ENCODE measurements at places on chromosomes 2 and 18.

GRCh38 chr2:108278631-108279030 lies 10.1 kb upstream of the SULT1C2 start:
- H3K27me3 ChIP-seq, result no peaks in the 10 kb centered on the region
- DNase-seq, result no peak
- no peak overlapping the region for H3K27ac ChIP-seq
- no peaks in the 10 kb centered on the region for H3K36me3 ChIP-seq

DNA sequence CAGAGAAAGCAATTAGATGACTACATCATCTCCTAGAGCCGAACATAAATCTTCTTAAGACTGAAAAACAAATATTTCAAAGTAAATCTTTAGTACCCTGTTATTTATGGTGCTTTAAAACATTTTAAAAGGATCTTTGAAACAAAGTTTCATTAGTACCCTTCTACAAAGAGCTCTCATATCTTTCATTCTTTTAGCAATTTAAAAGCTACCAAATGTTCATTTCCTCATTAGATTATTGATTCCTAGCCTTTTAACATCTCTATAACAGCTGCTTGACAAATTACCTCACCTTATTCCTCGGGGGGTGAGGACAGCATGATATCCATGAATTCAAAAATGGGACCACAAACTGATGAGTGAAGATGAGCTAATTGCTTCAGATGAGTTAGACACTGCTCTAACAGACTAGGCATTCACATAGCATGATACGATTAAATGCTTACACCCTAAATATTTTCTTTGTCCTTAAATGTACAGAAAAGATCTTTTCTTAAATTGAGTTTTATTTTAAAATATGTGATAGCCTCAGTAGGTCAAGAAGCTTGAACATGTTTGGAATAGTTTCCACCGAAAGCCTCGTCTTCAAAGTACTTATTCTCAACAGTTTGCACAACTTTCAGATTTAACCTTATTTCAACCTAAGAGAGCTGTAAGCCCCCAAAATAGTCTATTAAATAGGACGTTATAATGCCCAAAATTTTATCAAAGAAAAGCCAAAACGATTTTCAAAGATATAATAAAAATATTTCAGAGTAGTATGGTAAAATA lies 2.1 kb downstream of the ATAD2B start:
- no peaks in the 10 kb centered on the region for H3K36me3 ChIP-seq
- H3K27ac ChIP-seq, result no peak overlapping the region
- DNase-seq, result no peak
- H3K27me3 ChIP-seq, result no peaks in the 10 kb centered on the region
- H3K4me1 ChIP-seq, result no peaks in the 10 kb centered on the region
- H3K4me3 ChIP-seq, result no peak overlapping the region

- H3K36me3 ChIP-seq, result no peaks in the 10 kb centered on the region
- H3K27me3 ChIP-seq, result no peaks in the 10 kb centered on the region
- H3K4me1 ChIP-seq, result peaks cover 14% of the 10 kb centered on the region
- no peak overlapping the region for H3K27ac ChIP-seq
These were observed 231.1 kb upstream of the HS6ST1 start for GRCh38 chr2:128549646-128550260.

DNA sequence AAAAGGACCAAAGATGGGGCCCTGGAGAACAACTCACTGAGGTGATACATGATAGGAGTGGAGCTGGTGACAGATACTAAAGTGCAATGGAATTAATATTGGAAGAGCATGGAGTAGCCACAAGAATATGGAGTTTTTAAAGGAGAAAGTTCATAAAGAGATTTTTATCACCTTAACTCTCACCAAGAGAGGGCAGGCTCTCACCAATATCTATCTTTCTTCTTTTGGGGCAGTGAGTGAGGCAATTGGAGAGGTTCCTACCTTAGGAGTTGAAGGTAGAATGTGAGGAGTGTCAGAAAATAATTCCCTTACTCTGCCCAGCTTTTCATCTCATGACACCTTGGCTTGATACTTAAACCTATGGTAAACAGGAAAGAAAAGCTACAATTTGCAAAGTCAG lies 233.7 kb upstream of the CWC22 start:
- DNase-seq, result no peak
- no peak overlapping the region for H3K4me3 ChIP-seq
- no peaks in the 10 kb centered on the region for H3K27me3 ChIP-seq
- H3K4me1 ChIP-seq, result no peaks in the 10 kb centered on the region
- H3K27ac ChIP-seq, result no peak overlapping the region

- H3K4me3 ChIP-seq, result no peak overlapping the region
- DNase-seq, result no peak
- no peak overlapping the region for H3K27ac ChIP-seq
- H3K36me3 ChIP-seq, result no peaks in the 10 kb centered on the region
These were observed 123.5 kb downstream of the MYO5B start for GRCh38 chr18:50071397-50071796.

DNA sequence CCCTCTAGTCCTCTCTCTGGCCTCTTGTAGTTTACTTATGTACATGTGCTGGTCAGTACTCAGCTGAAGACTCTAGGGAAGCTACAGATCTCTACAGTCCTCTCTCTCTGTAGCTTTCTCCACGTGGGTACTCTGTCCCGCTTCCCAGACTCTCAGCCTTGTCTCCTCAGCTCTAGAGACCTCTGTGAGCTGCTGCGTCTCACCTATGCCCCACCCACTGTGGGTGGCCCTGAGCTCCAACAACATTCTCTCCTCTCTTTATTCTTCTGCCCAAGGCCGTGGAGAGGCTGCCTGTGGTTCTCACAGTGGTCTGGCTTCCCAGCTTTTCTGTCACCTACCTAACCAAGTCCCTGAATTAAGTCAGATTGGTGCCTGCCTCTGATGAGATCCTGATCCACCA lies 33.4 kb downstream of the MFSD6 start:
- DNase-seq, result no peak
- no peaks in the 10 kb centered on the region for H3K27me3 ChIP-seq
- no peak overlapping the region for H3K4me3 ChIP-seq
- H3K4me1 ChIP-seq, result no peaks in the 10 kb centered on the region
- no peak overlapping the region for H3K27ac ChIP-seq

- no peak overlapping the region for H3K4me3 ChIP-seq
- H3K27ac ChIP-seq, result no peak overlapping the region
- H3K4me1 ChIP-seq, result no peaks in the 10 kb centered on the region
- no peaks in the 10 kb centered on the region for H3K36me3 ChIP-seq
These were observed 386.2 kb upstream of the HNRNPA3 start for GRCh38 chr2:176826356-176826755.

DNA sequence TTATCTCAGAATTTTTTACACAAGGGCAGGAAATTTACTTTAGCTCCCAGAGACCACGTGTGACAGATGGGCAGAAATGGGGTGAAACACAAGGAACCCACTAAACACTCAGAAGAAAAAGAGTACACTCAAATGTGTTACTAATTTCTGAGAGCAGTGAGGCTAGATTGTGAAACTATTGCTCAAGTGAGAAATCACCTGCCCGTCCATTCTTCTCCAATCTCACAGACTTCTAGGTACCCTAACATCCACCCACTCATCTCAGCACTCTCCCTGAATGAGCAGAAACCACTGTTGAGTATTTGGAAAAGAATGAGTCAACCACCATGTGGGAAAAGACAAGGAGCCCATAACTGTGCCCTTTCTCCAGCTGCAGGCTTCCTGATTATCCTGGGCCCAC lies 293.0 kb upstream of the CDH2 start:
- no peak overlapping the region for H3K27ac ChIP-seq
- no peak overlapping the region for H3K4me3 ChIP-seq
- no peak for DNase-seq
- H3K27me3 ChIP-seq, result no peaks in the 10 kb centered on the region
- H3K4me1 ChIP-seq, result no peaks in the 10 kb centered on the region
- no peaks in the 10 kb centered on the region for H3K36me3 ChIP-seq

DNA sequence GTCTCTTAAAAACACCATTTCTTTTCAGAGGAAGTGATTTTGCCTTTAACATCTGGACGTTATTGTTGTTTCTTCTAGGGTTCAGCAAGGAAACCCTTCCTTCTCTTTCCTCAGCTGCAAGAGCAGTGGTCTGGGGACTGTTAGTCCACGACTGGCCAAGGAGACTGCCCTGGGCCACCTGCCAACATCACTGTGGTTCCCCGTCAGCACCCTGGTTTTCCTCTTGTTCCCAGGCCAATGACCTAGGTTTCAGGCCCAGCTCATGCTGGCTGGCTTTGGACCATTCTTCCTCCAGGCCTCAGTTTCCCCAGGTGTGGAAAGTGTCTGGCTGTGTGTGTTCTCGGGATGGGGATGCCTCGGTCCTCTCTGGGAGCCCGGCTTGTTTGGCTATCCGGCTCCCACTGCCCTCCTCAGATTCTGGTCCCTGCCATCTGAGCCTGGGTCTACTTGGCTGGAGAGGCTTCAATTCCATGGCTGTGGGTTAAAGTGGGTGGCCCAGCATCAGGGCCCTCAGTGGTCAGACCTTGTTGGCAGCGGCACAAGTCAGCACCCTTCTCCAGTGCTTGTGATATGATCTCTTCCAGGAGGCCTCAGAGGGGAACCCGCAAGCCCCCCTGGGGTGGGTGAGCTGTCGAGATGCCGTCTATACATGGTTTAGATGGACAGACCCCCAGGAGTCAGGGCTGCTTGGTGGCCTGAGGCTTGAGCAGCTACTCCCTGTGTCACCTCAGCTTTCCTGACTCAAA lies 234.3 kb upstream of the HS6ST1 start:
- peaks cover 14% of the 10 kb centered on the region for H3K4me1 ChIP-seq
- no peak overlapping the region for H3K27ac ChIP-seq
- H3K36me3 ChIP-seq, result no peaks in the 10 kb centered on the region
- no peak overlapping the region for H3K4me3 ChIP-seq
- no peak for DNase-seq

GRCh38 chr18:59428018-59428417 lies 69.0 kb upstream of the LMAN1 start:
- no peak overlapping the region for H3K4me3 ChIP-seq
- H3K27ac ChIP-seq, result no peak overlapping the region
- H3K36me3 ChIP-seq, result no peaks in the 10 kb centered on the region
- DNase-seq, result no peak

GRCh38 chr2:160109939-160110673 lies 47.7 kb upstream of the PLA2R1 start:
- H3K27ac ChIP-seq, result peak overlapping the region; percentile 68
- DNase-seq, result peak; percentile 66
- H3K36me3 ChIP-seq, result peaks cover 48% of the 10 kb centered on the region
- no peaks in the 10 kb centered on the region for H3K27me3 ChIP-seq

DNA sequence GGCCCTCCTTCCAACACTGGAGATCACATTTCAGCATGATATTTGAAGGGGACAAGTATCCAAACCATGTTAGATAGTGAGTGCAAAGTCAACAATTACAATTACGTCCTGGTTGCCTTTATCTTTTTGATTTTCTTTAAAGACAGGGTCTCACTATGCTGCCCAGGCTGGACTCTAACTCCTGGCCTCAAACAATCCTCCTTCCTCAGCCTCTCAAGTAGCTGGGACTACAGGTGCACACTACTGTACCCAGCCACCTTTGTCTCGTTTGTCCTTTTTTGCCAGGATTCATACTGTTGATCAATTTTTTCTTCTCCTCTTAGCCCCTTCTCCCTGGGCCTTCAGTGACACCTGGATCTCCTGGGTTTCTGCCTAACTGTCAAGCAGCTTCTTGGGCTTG lies 240.5 kb upstream of the FANCL start:
- H3K27me3 ChIP-seq, result no peaks in the 10 kb centered on the region
- H3K27ac ChIP-seq, result no peak overlapping the region
- no peak for DNase-seq
- no peak overlapping the region for H3K4me3 ChIP-seq

DNA sequence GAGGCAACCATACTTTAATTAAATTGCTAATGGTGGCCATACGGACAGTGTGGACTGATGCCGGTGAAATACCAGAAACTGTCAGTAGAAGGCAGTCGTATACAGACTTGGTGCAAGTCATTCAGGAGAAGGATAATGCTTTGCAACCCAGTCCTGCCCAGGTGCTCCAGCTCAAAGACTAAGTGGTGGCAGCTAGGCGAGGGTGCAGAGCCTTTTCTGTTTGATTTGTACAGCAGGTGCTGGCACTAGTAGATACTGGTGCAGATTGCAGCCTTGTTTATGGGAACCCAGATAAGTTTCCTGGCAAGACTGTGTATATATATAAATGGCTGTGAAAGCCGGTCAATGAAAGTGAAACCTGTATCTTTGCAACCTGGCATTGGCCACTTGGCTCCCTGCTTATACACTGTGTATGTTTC lies 208.3 kb upstream of the SYT4 start:
- H3K36me3 ChIP-seq, result no peaks in the 10 kb centered on the region
- no peaks in the 10 kb centered on the region for H3K27me3 ChIP-seq
- H3K4me3 ChIP-seq, result no peak overlapping the region
- no peak overlapping the region for H3K27ac ChIP-seq
- no peaks in the 10 kb centered on the region for H3K4me1 ChIP-seq

- DNase-seq, result no peak
- H3K4me3 ChIP-seq, result no peak overlapping the region
- no peaks in the 10 kb centered on the region for H3K36me3 ChIP-seq
- H3K27ac ChIP-seq, result no peak overlapping the region
- H3K27me3 ChIP-seq, result no peaks in the 10 kb centered on the region
These were observed 11.0 kb downstream of the ZNF407 start for GRCh38 chr18:74608681-74609080.

- H3K4me1 ChIP-seq, result no peaks in the 10 kb centered on the region
- H3K27me3 ChIP-seq, result no peaks in the 10 kb centered on the region
- peak overlapping the region; percentile 34 for H3K4me3 ChIP-seq
- DNase-seq, result no peak
These were observed 164.3 kb downstream of the ZNF521 start for GRCh38 chr18:25187521-25188192.

GRCh38 chr18:23856466-23857163 lies 157.9 kb upstream of the TTC39C start:
- peak; percentile 64 for DNase-seq
- no peaks in the 10 kb centered on the region for H3K27me3 ChIP-seq
- H3K36me3 ChIP-seq, result no peaks in the 10 kb centered on the region
- no peaks in the 10 kb centered on the region for H3K4me1 ChIP-seq
- no peak overlapping the region for H3K4me3 ChIP-seq

DNA sequence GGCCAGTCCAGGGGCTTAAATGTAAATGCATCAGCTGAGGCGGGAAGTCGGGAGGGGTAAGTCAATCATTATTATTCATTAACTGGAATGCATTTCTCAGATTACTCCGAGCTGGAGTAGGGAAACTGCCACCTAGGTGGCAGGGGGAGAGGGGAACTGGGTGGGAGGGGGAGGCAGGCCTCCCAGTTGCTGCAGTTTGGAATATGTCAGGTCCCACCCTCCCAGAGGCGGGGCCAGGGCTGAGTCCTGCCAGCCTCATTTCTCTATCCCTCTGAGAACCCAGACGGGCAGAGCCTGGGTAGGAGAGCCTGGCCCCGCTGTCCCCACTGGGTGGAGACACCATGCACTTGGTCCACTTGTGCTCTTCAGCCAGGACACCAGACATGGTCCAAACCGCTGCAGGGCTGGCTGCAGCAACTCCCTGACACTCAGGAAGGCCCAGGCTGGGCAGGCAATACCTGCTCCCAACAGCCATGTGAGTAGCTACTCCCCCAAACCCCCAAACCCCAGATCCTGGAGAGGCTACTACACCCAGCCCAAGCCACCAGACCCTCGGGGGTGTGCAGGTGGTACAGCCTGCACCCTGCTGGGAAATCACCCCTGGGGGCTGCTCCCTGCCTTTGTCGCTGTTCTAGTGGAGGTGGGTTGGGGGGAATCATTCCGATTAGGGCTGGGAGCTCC lies at the start of gene GPBAR1:
Gene GPBAR1 (plus strand): TSS at position 274 of the 681 bp plus-strand sequence. CDS start 1,710 bp downstream, outside the sequence.
- no peaks in the 10 kb centered on the region for H3K27me3 ChIP-seq
- no peak for DNase-seq
- peaks cover 24% of the 10 kb centered on the region for H3K4me1 ChIP-seq
- peak within 1 kb of the TSS; percentile 79 for H3K27ac ChIP-seq
- H3K4me3 ChIP-seq, result no peak within 1 kb of the TSS
- H3K36me3 ChIP-seq, result peaks cover 37% of the 10 kb centered on the region
